ENCODE measurements at places on chromosomes 7 and 10. TPM values are rescaled to one million over a fixed set of nuclear protein-coding genes. Genes with fewer than 3 reads are reported as not detected.

GRCh38 chr10:114492351-114493037, 88.2 kb upstream of the AFAP1L2 start:
- H3K36me3 ChIP-seq: peaks cover 15% of the 10 kb centered on the region
- H3K4me3 ChIP-seq: peak overlapping the region; percentile 11
- peaks cover 48% of the 10 kb centered on the region for H3K4me1 ChIP-seq
- H3K27me3 ChIP-seq: no peaks in the 10 kb centered on the region
- H3K27ac ChIP-seq: no peak overlapping the region
- DNase-seq: no peak

Gene PHKG1
- polyA plus RNA-seq: 0.95 TPM

DNA sequence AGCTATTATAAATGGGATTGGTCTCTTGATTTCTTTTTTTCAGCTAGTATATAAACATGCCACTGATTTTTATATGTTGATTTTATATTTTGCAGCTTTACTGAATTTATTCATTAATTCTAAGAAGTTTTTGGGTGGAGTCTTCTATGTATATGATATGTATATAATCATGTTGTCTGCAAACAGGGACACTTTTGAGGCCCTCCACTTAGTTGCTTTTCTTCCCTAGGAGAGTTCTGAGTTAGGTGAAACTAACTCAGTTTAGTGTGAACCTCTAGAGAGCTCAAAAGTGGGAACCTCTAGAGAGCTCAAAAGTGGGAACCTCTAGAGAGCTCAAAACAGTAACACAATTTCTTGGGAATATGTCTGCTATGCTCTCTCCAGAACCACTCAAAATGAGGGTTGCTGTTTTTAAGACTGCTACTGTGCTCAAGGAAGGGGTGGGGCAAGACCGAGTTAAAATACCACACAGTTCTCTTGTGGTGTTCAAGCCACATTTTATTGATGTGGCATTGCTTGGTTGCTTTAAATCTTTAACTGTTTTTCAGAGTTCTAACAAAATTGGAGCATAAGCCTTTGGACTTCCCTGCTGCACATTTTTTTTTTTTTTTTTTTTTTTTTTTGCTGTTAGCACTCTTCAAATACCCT, 13.2 kb downstream of the CCDC7 start:
- H3K27me3 ChIP-seq: no peaks in the 10 kb centered on the region
- peaks cover 41% of the 10 kb centered on the region for H3K4me1 ChIP-seq
- H3K36me3 ChIP-seq: peaks cover under 1% of the 10 kb centered on the region

DNA sequence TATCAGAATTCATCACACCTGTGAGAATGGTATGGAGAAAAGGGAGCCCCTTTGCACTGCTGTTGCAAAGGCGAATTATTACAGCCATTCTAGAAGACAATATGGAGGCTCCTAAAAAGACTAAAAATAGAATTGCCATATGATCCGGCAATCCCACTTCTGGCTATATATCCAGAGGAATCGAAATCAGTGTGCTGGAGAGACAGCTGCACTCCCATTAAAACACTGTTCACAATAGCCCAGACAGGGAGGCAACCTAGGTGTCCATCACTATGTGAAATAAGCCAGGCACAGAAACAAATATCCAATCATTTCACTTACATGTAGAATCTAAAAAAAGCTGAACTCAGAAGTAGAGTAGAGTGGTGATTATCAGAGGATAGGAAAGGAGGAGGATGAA, 26.0 kb upstream of the GJD4 start:
- DNase-seq: no peak
- no peaks in the 10 kb centered on the region for H3K36me3 ChIP-seq
- no peak overlapping the region for H3K4me3 ChIP-seq
- no peaks in the 10 kb centered on the region for H3K4me1 ChIP-seq
- no peak overlapping the region for H3K27ac ChIP-seq
- H3K27me3 ChIP-seq: no peaks in the 10 kb centered on the region

Gene SLC18A3
- not detected for polyA plus RNA-seq

- H3K4me3 ChIP-seq: no peak overlapping the region
- no peaks in the 10 kb centered on the region for H3K27me3 ChIP-seq
- H3K4me1 ChIP-seq: no peaks in the 10 kb centered on the region
- no peaks in the 10 kb centered on the region for H3K36me3 ChIP-seq
- no peak overlapping the region for H3K27ac ChIP-seq
- no peak for DNase-seq
These were observed 441.3 kb downstream of the GRID1 start for GRCh38 chr10:85925201-85925750.

Gene SORCS1
- not detected for polyA plus RNA-seq

Gene AGBL3
- polyA plus RNA-seq: 0.10 TPM

Gene MKX
- not detected for polyA plus RNA-seq

Gene CASP7
- 29.4 TPM for polyA plus RNA-seq

- no peak for DNase-seq
- no peaks in the 10 kb centered on the region for H3K27me3 ChIP-seq
- no peaks in the 10 kb centered on the region for H3K36me3 ChIP-seq
- H3K4me1 ChIP-seq: no peaks in the 10 kb centered on the region
- no peak overlapping the region for H3K4me3 ChIP-seq
- no peak overlapping the region for H3K27ac ChIP-seq
These were observed 5.0 kb downstream of the TNS3 start for GRCh38 chr7:47576866-47577306.

Gene ATG9B
- polyA plus RNA-seq: 15.4 TPM

Gene GPNMB
- polyA plus RNA-seq: not detected

DNA sequence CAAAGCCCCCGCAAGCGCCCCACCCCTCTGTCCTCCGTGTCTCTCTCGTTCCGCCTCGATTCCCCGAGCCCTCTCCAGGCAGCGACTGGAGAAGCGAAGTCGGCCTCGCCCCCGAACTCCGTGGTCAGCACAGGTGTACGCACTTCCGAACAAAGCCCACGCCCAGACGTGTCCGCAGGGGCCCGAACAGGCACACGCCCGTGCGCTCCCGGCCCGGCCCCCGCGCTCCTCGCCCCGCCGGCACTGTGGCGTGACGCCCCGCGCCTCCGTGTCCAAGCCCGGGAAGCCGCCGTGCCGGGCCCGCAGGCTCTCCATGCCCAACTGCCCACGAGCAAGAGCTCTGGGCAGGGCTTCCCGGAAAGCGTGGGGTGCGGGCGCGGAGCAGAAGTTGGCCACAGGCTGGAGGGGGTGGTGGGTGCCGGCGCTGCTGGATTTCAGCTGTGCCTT, 662 bp downstream of the NRCAM start:
- no peak for DNase-seq
- no peaks in the 10 kb centered on the region for H3K36me3 ChIP-seq
- no peak overlapping the region for H3K27ac ChIP-seq
- no peak overlapping the region for H3K4me3 ChIP-seq

Gene CACNA2D1
- polyA plus RNA-seq: not detected
